HT1080 (cell line): ENCODE measurements at places on chromosomes 16 and 17. TPM values are rescaled to one million over a fixed set of nuclear protein-coding genes. Genes with fewer than 3 reads are reported as not detected.

- no peak for DNase-seq
Measured at GRCh38 chr16:53014287-53014686, 38.4 kb downstream of the CHD9NB start.

The TBX6 gene
- total RNA-seq: 0.59 and 0.90 TPM in 2 replicates

- DNase-seq: peak; percentile 11
Measured at GRCh38 chr17:39461926-39462569, 762 bp downstream of the CDK12 start.

- no peak for DNase-seq
Measured at GRCh38 chr17:57343717-57344116, 87.4 kb downstream of the MSI2 start.

The ANKS4B gene
- total RNA-seq: not detected in 2 replicates

DNA sequence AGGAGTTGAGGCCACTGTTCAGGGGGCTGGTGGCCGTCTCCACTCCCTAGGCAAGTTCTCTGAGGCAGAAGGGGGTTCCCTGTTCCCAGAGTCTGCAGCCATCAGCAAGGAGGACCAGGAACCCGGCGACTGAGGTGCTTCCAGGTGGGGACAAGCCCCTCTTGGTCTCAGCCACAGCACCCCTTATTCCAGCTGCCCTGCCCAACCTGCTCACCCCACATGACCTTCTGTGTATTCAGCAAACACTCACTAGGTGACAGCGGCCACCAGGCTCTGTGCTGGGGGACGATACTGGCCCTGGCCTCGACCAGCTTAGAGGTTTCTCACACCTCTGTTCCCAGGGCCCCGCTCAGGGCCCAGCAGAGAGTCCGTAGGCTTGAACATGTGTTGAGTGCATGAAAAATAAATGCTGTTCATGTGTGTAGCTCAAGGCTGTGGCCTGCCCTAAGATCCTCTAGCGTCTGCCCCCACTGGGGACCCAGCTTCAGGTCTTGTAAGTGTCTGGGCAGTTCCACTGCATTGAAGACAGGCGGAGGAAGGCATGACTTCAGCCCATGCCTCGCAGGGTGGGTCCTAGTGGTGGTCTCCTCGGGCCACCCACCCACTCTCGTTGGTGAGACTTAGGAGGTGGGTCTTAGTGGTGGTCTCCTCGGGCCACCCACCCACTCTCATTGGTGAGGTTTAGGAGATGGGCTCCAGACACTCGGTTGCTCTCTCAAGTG, 44.2 kb downstream of the NT5M start:
- no peak for DNase-seq

The SLC6A2 gene
- not detected in 2 replicates for total RNA-seq

- no peak for DNase-seq
Measured at GRCh38 chr17:82808921-82809905, 30.6 kb downstream of the ZNF750 start.

The ZNF423 gene
- not detected in 2 replicates for total RNA-seq

The NPIPA8 gene
- not detected in 2 replicates for total RNA-seq

- DNase-seq: no peak
Measured at GRCh38 chr16:8943966-8944759, 19.5 kb downstream of the USP7 start.

DNA sequence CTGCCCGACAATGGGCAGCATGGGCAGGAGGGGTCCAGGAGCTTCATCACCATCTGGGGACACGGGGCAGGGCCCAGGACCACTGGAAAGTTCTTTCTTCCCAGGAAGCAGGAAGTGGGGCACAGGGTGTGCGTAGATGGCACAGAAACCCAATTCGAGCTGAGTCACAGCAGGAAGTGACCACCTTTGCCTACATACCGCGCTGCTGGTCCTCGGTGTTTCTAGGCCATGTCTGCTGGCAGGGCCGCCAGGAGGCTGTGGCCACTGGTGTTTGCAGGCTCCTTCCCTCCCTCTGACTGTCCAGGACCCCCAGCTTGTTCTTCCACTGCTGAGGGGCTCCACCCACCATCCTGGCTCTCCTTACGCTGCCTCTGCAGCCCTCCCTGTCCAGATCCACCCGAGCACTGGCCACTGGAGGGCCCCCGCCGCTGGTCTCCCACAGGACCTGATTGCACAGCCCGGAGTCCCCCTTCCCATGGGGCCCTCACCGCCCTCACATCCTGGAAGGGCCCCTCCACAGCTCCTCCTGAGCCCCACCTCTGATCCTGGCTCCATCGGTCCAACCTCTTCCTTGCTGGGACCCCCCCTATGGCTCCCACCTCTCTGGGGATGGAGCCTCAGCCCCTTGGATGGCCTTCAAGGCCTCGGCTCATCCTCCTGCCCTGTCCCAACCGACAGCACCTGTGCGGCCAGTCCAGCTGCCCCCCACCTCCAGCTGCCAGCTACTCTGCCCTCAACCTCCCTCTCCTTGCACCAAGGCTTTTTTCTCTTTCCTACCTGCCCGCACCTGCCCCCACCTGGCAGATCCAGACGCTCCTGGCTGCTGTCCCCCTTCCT, 14.5 kb upstream of the RASD1 start:
- peak; percentile 40 for DNase-seq

- DNase-seq: no peak
Measured at GRCh38 chr17:5210091-5210490, 18.4 kb upstream of the ZNF594 start.

DNA sequence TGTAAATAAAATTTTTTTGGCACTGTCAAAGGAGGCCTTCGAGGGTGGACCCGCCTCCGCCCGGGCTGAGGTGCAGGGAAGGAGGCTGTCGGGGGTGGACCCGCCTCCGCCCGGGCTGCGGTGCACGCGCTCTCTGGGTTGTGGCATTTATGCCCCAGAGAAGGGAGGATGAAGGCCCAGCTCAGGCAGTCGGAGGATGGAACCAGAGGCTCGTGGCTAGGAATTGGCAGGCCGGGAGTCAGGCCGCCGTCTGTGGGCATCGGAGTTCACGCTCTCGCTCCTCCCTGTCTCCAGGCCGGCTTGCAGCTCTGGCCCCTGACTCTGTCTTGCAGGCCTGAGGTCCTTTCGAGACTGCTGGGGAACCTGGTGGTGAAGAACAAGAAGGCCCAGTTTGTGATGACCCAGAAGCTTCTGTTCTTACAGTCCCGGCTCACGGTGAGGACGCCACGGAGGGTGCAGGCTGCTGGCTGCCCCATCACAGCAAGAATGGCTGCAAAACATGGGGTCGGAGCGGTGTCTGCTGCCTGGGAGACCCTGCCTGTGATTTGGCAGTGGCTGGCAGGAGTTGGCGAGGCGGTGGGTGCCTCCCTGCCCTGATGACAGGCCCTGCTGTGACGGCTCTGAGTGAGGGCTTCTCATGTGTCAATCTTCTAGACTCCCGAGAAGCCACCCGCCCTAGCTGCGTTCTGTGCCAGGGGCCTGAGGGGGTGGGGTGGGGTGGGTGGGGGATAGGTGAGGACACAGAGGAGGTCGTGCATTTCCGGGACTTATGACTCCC, 5.9 kb downstream of the TELO2 start:
- no peak for DNase-seq

GRCh38 chr17:63480192-63480784, 3.4 kb downstream of the ACE start:
- no peak for DNase-seq

- DNase-seq: peak; percentile 81
Measured at GRCh38 chr16:30775392-30776188, 11.4 kb downstream of the ZNF629 start.

DNA sequence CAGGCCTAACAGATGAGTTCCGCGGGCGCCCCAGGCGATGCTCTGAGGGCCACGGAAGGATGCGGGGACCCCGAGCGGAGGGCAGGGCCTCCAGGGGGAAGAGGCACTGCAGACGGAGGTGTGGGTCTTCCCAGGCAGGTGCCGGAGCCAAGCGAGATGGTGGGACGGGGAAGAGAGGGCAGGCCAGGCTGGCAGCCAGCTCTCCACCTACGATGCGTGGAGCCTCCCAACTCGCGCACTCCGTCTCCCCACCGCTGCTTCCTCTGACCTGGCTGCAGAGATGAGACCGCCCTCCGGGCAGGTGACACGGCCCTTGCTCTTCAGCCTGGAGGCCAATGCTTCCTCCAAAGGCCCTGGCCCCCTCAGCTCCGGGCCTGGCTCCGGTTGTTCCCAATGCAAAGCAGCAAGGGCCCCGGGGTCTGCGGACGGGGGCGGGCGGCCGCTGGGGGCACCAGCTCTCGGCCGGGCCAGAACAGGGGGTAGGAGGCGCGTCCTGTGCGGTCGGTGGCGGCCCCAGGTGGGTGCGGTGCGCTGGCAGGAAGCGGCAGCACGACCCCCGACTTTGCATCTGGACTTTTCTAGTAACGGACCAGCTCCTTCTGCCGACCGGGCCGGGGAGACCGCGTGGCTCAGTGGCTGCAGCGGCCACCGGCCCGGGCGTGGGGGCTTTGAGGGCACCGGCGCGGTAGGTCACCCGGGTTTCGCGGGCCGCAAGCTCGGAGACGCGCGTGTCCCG, 1.5 kb upstream of the SOX8 start:
- DNase-seq: no peak
